ENCODE measurements at places on chromosomes 7 and 10.

DNA sequence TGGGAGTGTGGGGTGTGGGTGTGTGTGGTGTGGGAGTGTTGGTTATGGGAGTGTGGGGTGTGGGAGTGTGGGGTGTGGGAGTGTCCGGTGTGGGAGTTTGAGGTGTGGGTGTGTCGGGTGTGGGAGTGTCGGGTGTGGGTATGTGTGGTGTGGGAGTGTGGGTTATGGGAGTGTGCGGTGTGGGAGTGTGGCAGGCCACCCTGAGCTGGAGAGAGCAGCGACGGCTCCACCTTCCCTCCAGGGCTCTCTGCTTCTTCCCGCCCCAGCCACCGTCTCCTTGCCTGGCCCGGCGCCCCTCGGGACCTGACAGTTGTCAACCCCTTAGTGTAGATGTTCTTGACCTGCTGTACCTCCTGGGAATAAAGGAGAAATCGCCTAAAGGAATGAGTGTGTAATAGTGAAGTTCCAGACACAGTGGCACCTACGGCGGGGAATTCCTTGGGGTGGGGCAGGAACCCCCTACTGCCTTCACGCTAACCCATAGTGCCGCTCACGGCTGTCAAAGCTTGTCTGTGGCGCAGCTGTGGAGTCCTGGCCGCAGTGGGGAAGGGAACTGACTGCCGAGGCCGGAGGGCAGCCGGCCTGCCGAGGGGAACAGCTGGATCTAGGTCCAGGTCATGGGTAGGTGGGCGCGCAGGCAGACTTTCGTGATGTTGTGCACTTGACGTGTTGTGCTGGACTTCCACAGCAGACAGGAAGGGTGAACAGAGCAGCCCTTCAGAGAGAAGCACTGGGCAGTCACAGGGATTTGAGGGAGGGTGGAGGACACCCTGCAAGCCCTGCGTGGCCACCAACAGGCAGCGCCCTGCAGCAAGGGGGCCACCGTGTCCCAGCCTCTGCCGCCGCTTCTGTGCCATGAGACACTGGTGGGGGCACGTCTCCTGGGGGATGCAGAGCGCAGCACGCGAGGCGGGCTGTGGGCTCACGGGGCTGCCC, 49.0 kb upstream of the EN2 start:
- no peak for DNase-seq

GRCh38 chr10:36771725-36772124, 353.7 kb upstream of the ANKRD30A start:
- DNase-seq, result no peak

DNA sequence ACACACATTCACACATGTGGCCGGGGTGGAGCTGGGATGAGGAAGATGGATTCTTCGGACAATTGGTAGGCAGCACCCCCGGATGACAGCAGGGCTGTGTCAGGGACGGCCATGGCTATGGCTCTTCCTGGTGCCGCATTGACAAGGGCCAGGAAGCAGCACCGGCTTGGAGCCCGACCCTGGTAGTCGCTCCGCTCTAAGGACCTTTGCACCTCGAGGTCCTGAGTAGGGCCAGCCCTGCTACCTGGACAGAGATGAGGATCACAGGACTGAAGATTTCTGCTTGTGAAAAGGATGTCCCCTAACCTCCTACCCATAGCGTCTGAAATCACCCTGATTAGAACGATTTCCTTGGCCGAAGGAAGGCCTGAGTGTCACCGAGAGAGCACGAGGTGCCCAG, 134.1 kb downstream of the ADARB2 start:
- DNase-seq, result no peak

GRCh38 chr7:48255046-48255445, 83.8 kb downstream of the ABCA13 start:
- DNase-seq, result peak; percentile 55

- DNase-seq, result no peak
Observed at GRCh38 chr7:155734445-155734809, 77.8 kb downstream of the SHH start.

- no peak for DNase-seq
Observed at GRCh38 chr7:43135129-43135528, 22.7 kb downstream of the HECW1 start.

GRCh38 chr10:123655751-123656150, 10.4 kb upstream of the GPR26 start:
- no peak for DNase-seq

- DNase-seq, result no peak
Observed at GRCh38 chr7:76089865-76090475, 42.1 kb downstream of the MDH2 start.

DNA sequence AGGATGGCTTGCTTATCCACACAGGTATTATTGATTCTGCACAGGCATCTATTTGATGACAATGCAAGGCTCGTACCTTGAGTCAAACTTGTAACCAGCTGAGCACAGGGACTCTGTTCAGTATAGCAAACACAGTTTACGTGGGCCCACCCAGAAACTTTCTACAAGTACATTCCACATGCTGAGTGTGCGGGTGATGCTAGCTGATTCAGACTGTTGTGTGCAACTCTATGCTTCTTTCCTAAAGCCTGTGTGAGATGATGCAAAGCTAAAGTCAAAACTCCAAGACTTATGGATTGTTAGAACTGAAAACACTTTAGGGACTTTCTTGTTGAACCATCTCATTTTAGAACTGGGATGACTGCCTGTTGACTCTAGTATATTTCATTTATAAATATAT, 21.5 kb upstream of the CALD1 start:
- no peak for DNase-seq

DNA sequence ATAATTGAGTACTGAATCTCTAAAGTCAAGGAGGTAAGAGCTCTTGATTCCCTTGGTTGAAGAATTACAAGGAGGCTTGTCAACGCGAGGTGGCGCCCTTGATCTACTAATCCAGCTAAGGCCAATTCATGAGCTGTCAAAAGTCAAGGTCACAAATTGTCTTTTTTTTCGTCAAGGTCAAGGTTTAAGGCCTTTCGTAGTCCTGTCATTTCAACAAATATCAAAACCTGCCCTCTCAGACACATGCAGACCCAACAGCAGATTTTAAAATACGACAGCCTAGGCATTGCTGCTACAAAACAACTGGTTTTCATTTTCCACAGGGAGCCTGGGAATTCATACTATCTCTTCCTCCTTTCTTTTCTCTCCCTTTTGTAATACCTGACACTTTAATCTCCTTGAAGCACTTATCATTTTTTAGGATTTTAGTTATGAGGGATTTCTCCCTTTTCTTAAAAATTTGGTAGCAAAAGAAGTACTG, 3.6 kb downstream of the HOXA13 start:
- peak; percentile 75 for DNase-seq

DNA sequence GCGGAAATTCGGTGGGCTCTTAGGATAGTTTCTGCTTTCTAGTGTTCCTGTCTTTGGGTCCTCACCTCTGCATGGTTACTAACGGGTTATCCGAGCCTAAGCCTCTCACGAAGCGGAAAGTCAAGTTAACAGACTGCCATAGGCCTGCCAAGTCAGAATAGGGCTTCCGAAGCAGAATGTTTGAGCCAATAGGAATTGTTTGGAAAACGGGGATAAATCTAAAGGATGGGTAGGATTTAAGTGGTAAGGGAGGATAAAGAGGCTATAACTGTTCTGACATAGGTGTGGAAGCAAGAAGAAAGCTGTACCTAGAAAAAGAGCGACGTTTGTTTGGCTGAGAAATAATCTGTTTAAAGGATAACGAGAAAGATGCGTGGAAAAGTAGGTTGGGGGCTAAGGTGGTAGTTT, 851 bp downstream of the TMEM254 start:
- DNase-seq, result no peak

DNA sequence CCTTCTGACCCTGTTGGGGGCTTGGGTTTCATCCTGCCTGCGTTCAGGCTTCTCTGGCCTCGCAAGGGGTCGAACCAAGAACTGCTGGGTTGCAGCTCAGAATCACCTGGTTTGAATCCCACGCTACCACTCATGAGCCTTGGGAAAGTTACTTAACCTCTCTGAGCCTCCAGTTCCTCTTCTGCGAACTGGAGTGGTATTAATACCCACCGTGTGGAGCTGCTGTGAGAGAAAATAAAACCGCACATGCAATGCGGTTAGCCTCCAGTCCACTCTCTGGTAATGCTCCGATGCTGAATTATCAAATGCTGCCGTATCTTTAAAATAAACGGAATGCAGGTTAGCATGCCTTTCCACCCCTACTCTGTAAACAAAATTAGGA, 171.9 kb downstream of the ARHGAP12 start:
- DNase-seq, result no peak

DNA sequence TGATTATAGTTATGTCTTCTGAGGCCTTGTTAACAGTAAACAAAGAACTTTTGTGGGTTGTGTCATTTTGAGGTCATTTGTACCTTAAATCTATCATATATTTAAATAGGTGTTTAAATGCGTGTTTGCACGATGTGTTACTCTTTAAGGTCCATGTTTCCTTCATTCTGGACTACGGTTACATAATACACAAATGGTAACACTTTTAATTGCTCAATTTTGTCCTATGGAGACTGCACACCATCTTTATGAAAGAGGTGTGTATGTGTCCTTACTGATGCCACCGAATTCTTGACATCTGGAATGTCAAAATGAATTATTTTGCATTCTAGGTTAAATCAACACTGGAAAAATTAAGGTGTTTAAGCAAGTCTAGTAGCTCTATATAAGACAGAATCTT, 1.7 kb downstream of the PALS2 start:
- DNase-seq, result no peak

- DNase-seq, result no peak
Observed at GRCh38 chr10:86199041-86199440, 167.6 kb downstream of the GRID1 start.

- no peak for DNase-seq
Observed at GRCh38 chr7:49563693-49564378, 209.6 kb upstream of the VWC2 start.

GRCh38 chr10:96614515-96614914, 27.7 kb upstream of the TM9SF3 start:
- no peak for DNase-seq

DNA sequence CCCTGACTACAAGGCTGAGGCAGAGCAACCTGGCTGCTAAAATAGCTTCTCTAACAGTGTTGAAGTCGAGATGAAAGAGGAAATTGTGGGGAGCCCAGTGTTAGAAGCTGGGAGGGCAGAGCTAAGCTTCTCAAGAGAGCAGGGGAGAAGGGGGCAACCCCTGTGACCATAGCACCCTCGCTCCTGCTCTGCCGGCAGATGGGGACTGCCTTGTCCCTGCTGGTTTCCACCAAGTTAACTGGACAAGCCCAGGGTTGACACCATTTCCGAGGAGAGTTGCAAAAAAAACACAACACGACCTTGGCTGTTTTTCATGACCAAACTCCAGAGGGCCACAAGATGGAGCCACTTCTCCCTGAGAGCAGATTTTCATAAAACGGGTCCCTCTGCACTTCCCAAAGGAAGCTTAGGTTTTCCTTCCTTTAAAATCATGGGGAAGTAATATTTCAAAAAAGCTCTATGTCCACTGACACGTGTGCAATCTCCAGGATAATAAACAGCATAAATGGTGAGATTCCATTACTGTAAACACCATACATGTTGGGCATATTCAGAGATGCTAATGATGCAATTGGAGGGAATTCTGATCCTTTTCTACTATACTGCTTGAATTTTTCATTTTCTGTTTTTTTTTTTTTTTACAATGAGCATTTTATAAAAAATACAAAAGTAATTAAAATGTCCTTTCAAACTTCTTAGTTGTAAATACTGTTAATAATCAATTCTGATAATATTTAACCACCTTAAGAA, 140.4 kb downstream of the PIP4K2A start:
- peak; percentile 24 for DNase-seq

DNA sequence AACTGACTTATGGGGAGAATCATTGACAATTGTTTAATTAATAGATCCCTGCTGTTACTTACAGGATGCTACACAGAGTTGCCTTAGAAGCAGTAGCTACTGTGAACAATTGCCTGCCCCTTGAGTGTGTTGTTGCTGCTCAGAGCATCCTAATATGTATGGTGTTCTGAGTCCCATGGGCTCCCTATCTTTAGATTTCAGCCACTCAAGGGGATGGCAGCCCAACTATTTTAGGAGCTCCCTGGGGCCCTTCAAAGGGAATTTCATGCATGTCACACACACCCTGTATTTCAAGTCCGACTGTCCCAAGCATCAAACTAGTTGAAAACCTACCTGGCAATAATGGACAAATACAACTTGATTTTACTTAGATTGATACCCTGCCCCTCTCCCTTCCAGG, 111.2 kb downstream of the NOC3L start:
- no peak for DNase-seq

GRCh38 chr10:86401588-86402282, 35.1 kb upstream of the GRID1 start:
- DNase-seq, result no peak

- DNase-seq, result peak; percentile 55
Observed at GRCh38 chr7:81957517-81957916, 187.7 kb upstream of the HGF start.

GRCh38 chr7:35003679-35004303, 33.5 kb downstream of the DPY19L1 start:
- no peak for DNase-seq

- no peak for DNase-seq
Observed at GRCh38 chr7:16615228-16615627, 30.3 kb downstream of the ANKMY2 start.

- DNase-seq, result no peak
Observed at GRCh38 chr10:49312246-49312869, 13.4 kb downstream of the C10orf71 start.

GRCh38 chr7:148535217-148535616, 55.3 kb upstream of the C7orf33 start:
- DNase-seq, result peak; percentile 80

GRCh38 chr10:6034371-6034770, 27.8 kb downstream of the IL2RA start:
- no peak for DNase-seq

DNA sequence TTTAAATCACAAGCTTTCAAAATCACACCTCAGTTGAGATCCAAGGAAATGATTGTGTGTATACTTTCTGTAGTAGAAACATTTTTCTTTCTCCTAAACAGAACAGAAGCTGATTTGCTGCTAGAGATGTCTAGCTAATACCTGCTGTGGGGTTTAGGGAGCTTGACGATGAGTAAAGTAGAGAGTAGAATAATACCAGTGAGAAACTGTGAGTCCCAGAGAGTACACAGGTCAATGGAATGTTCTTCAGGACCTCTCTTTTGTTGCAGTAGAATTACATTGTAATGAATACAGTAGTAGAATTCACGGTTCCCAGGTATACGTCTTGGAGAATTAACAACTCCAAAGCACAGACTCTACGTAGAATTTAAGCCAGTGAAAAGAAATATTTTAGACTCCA, 18.0 kb downstream of the TRUB1 start:
- DNase-seq, result no peak
